CD8-positive, alpha-beta memory T cell (primary cell): ENCODE measurements at places on chromosomes 4 and X. TPM values are rescaled to one million over a fixed set of nuclear protein-coding genes. Genes with fewer than 3 reads are reported as not detected.
A peak's percentile ranks its signal among the peaks of the same experiment; 100 is the strongest.

- H3K36me3 ChIP-seq, result peaks cover 20% of the 10 kb centered on the region
- no peaks in the 10 kb centered on the region for H3K27me3 ChIP-seq
- no peak overlapping the region for H3K27ac ChIP-seq
- no peaks in the 10 kb centered on the region for H3K4me1 ChIP-seq
These were observed 33.9 kb downstream of the MTM1 start for GRCh38 chrX:150602296-150602695.

DNA sequence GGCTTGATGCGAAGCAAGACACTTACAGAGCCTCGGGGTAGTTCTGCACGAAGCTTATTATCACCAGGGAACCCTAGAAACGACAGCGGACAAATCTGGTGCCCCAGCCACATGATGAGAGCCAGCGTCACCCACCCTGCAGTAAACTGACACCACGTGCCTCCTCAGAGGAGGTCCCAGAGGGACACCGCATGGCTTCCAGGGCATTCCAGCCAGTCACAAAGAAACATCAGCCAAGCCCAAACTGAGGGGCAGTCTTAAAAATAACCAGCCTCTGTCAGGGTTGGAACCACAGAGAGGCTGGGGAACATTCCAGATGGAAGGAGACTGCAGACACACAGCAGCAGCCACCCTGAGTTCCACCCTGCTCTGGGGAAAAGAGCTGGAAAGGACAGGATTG lies 36.6 kb upstream of the HGFAC start:
- H3K4me1 ChIP-seq, result no peaks in the 10 kb centered on the region
- no peak overlapping the region for H3K27ac ChIP-seq
- H3K4me3 ChIP-seq, result no peak overlapping the region

DNA sequence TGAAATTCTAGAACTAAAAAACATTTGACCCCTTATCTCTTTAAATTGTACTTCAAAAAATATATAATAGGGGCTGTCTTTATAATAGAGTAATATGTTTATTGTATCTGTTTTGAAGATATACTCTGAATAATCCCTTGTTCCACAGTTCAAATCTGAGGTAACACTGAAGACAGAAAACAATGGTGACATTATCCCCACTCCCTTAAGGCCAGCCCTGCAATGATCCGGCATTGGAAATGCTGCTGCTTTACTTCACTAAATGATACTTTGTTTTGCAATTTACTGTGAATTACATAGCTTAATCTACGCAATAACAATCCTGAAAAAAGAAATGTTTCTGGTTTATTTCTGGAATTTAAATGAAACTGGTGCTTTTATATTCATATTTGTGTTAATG lies 34.4 kb upstream of the ZFP42 start:
- no peaks in the 10 kb centered on the region for H3K4me1 ChIP-seq
- H3K4me3 ChIP-seq, result no peak overlapping the region
- no peaks in the 10 kb centered on the region for H3K36me3 ChIP-seq
- no peaks in the 10 kb centered on the region for H3K27me3 ChIP-seq
- DNase-seq, result no peak

DNA sequence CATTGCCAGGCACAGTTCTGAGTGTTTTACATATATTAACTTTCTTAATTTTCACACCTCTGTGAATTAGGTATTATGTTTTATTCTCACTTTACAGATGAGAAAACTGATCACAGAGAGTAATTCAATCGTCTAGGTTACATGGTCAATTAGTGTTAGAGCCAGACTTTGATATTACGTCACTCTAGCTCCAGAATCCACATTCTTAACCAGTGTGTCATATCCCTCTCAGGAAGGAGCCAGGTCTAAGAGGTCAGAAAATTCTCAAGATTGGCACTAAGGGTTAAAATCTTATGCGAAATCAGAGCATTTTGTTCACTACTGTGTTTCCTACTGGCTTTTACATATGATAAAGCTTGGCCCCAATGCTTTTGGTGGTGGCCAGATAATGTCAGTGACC lies 7.4 kb downstream of the DMP1 start:
- no peak overlapping the region for H3K27ac ChIP-seq
- DNase-seq, result no peak
- no peak overlapping the region for H3K4me3 ChIP-seq

- H3K36me3 ChIP-seq, result no peaks in the 10 kb centered on the region
- no peaks in the 10 kb centered on the region for H3K27me3 ChIP-seq
- no peak overlapping the region for H3K27ac ChIP-seq
- no peaks in the 10 kb centered on the region for H3K4me1 ChIP-seq
- no peak overlapping the region for H3K4me3 ChIP-seq
These were observed 104.1 kb downstream of the PALLD start for GRCh38 chr4:168600796-168601583.

- no peaks in the 10 kb centered on the region for H3K36me3 ChIP-seq
- no peak for DNase-seq
- H3K27ac ChIP-seq, result no peak overlapping the region
- no peaks in the 10 kb centered on the region for H3K27me3 ChIP-seq
- no peak overlapping the region for H3K4me3 ChIP-seq
These were observed 537.5 kb downstream of the BCOR start for GRCh38 chrX:39560271-39560670.

DNA sequence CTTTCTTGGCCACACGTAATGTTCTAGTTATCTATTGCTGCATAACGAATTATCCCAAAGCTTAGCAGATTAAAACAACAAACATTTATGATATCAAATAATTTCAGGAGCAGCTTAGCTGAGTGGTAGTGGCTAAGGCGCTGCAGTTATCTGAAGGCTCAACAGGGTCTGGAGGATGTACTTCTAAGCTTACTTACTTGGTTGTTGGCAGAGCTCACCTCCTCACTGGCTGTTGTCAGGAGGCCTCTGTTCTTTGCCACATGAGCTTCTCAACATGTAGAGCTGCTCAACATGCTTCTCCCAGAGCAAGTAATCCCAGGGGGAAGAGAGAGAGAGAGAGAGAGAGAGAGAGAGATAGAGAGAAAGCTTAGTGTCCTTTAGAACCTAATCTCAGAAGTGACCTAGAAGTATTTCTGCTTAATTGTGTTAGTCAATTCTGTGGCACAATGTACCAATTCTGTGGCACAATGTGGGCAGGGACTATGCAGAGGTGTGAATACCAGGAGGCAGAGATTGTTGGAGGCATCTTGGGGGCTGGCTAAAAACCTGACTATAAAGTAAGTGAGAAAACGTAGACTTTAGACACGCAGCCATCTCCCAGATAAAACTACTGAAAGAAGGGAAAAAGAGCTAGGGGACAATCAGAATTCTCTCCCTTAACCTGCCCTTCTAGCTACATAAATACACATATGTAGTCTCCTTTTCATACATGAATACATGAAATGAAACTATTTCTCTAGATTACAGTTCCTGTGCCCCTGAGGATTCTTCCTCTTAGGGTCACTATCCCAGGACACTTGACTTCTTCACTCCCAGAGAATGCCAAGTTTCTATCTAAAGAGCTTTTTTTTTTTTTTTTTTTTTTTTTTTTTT lies 40.2 kb downstream of the HOPX start:
- H3K36me3 ChIP-seq, result no peaks in the 10 kb centered on the region
- H3K27ac ChIP-seq, result no peak overlapping the region
- H3K4me1 ChIP-seq, result no peaks in the 10 kb centered on the region
- H3K27me3 ChIP-seq, result no peaks in the 10 kb centered on the region

DNA sequence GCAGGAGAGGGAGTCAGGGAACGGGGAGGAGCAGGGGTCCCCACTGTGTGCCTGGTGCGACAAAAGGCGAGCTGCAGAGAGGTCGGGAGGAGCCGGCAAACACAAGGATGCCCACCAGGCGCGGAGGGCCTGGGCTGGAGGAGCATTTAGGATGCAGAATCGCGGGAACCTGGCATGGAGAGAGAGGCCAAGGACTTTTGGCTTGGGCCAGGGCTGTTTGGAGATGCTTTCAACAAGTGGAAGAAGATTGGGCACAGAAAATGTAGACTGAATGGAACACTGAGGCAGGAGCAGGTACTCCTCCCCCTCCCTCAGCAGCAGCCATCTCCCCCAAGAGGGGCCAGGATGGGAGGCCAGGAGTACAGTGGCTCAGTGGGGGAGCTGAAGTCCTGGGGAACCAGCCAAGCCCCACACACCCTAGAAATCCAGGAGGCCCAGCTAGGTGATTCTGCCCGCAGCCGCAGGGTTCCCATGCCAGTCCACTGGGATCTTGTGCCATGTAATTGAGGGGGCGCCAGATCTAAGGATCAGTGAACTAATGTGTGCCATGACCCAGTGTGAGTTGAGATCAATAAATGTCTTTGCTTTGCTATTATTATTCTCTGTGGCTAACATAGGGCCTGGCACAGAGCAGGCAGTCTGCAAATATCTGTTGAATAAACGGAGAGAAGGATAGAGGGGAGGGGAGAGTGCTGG lies 1.1 kb upstream of the ABLIM2 start:
- no peaks in the 10 kb centered on the region for H3K36me3 ChIP-seq
- peak overlapping the region; percentile 77 for H3K4me3 ChIP-seq
- no peaks in the 10 kb centered on the region for H3K27me3 ChIP-seq
- H3K4me1 ChIP-seq, result peaks cover 15% of the 10 kb centered on the region
- H3K27ac ChIP-seq, result no peak overlapping the region
- DNase-seq, result no peak

XAGE2 gene
- not detected for total RNA-seq

LDB2 gene
- total RNA-seq, result not detected

NLGN3 gene
- total RNA-seq, result 0.46 TPM

HOPX gene
- 159 TPM for total RNA-seq

LPAR4 gene
- not detected for total RNA-seq

ETDA gene
- not detected for total RNA-seq

WDR1 gene
- total RNA-seq, result 409 TPM

ING2 gene
- 11.2 TPM for total RNA-seq

AVPR2 gene
- total RNA-seq, result not detected
